H9 (cell line): ENCODE measurements at places on chromosomes 2 and 18.

DNA sequence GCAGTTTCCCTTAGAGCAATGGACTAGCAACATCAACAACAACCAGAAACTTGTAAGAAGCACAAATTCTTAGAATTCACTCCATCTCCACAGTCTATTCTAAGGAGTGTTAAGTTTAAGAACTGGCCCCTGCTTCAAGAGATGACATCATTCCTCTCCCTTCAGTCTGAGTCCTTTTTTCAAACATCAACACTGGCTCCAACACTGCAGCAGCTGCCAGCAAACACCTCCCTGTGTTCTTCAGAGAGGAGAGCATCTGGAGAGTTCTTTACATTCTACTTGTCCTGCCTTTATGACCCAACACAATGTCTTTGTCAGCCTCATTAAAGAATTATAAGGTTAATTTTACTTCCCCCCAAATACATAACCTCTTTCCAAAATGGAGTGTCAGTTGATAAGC, 122.3 kb downstream of the HNMT start:
- no peak for DNase-seq

- no peak for DNase-seq
Measured at GRCh38 chr2:234985608-234986245, 33.9 kb downstream of the SH3BP4 start.

DNA sequence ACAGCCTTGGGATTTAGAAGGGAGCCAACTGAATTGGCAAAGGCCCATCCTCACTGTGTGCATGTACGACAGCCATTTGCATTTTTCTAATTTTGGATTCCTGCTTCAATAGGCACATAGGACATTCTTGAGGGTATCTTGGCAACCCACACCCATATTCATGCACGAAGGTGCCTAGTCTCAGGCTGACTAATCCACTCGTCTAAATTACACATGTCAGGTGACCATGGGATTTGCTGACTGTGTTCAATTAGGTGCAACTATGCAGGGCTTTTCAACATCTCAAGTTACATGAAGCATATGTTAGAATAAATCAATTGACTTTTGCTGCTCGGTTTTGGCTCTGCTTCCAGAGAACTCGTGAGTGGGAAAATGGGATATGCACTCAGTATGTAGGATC, 249.7 kb downstream of the SP3 start:
- DNase-seq: no peak

GRCh38 chr2:24969784-24970183, 2.0 kb downstream of the DNAJC27 start:
- no peak for DNase-seq

GRCh38 chr2:239827523-239827890, 197.6 kb downstream of the NDUFA10 start:
- DNase-seq: peak; percentile 15

DNA sequence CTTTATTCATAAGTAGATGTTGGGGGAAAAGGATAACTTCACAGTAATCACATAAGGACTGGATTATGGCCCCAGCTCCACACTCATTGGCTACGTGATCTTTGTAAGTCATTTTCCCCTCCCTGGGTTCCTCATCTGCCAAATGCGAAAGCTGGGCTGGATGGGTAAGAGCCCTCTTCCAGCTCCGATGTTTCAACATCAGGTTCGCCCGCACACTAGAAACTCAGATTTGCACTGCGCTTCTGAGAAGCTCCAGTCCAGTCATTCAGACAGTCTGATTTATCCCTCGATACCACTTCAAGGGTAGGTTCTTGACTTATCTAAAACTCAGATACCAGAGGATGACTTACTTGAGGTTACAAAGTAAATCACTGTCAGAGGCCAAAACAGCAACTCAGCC, 31.0 kb upstream of the RMDN2 start:
- no peak for DNase-seq

DNA sequence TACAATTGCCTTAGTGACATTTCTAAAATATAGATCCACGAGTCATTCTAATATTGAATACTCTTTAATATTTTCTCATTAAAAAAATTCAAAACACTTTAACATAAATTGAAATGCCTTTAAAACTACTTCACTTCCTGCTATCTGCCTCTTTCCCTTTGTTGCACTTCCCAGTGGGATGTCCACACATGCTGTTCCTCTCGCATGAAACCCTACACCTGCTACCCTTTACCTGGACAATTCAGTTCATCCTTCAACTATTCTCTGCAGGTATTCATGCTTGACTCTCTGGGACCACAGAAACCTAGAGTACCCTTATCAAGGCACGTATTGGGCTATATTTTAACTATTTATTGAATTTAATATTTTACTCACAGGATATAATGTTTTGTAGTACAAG, 373.3 kb upstream of the GALNT5 start:
- no peak for DNase-seq

DNA sequence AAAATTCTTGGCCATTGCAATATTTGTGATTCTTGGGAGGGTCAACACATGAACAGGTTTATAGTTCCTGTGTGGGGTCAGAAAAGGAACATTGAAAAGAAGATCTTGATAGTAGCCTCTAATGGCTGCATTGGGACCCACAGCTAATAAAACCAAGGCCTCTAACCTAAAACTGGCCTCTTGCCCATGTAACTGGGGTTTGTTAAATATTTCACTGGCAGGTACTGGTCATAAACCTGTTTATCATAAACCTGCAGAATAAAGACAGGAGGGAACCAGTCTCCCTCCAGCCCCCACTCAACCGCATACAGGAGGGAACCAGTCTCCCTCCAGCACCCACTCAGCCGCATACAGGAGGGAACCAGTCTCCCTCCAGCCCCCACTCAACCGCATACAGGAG, 125.3 kb downstream of the PXDN start:
- no peak for DNase-seq

- DNase-seq: no peak
Measured at GRCh38 chr2:72089537-72089936, 58.1 kb downstream of the CYP26B1 start.

DNA sequence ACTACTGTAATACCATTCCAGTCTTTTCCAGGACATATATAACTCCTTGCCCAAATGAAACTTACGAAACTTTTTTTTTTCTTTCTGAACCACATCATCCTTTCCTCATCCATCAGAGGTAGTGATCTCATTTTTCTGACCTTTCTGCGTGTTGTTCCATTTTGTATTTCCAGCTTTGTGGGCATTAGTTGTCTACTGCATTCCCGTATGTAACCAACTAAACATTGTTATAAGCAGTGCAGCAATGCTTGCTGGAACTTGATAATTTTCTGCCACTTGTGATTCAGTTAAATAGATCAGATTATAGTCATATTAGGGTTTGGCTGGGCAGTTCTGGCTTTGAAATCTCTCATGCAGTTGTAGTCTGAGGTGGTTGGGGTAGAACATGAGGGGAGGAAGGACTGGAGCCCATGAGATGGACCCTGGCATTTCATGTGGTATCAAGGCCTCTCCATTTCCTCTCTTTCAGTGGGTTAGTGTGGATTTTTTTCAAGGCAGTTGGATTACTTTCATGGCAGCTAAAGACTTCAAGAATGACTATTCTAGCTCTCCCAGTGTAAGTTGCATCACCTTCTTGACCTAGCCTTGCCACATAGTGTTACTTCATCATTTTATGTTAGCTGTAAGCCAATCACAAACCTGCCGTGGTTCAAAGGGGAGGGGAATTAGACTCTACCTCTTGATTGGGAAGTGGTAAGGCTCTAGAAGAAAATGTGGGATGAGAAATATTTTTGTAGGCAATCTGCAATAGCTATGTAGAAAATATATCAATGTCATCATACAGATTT, 80.5 kb downstream of the EHBP1 start:
- DNase-seq: no peak

DNA sequence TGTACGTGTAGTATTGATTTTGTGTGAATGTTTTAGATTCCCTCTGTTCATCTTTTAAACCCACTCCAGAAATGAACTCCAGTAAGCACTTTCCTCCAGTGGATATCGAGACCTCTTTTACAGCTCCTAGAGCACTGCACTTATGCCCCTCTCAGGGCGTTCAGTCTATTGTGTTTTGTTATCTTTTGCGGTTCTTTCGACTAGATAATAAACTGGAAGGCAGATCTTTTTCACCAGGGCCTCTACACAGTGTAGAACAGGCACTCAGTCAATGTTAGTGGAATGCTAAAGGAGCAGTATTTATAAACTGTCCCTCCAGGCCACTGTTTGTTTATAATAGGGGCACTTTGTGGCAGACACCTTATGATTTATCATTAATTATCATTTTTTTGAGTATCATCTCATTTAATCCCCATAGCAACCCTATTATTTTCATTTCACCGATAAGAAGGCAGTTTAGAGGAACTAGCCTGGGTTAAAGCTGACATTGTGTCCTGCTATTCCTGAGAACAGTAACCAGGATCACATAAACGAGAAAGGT, 742 bp upstream of the SOS1 start:
- no peak for DNase-seq

DNA sequence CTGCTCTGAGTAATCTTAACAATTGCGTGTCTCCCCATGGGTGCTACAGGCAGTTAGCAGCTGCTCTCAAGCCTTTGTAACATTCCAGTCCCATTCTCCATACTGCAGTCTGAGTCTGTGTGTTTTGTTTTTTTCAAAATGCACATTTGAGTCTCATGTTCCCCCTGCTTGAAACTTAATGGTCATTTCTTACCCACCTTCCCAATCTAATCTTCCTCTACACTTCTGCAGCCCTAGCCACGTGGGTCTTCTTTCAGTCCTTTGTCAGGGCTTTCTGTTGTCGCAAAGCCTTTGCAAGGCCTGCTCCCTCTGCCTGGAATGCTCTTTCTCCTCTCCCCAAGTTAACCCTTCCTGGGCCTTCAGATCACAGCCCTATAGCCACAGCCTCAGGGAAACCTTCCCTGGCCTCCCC, 24.5 kb downstream of the ELAC1 start:
- DNase-seq: peak; percentile 63

GRCh38 chr18:10184776-10185175, 269.7 kb upstream of the APCDD1 start:
- no peak for DNase-seq

GRCh38 chr2:126399001-126399400, 257.0 kb upstream of the GYPC start:
- no peak for DNase-seq

DNA sequence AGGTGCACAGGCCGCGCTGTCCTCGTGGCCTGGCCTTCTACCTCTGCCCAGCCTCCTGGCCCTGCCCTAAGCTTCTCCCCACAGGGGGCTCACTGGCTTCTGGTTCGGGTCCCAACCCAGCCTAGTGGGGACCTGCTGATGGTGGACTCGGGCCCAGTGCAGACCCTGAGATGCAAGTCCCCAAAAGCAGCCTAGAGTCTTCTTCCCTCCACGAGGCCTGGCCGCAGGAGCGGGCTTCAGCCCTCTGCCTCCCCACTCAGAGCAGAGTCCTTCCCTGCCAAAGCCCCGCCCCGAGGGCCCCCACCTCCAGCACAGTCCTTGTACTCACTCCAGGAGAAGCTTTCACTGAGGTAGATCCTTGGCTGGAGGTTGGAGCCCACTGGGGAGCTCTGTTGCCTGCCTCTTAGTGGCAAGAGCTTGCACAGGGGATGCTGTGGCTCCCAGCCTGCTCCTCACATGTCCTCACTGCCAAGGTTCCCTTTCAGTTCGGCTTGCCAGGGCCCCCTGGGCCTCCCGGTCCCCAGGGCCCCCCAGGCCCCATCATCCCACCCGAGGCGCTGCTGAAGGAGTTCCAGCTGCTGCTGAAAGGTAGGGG, 3.6 kb downstream of the ERFE start:
- no peak for DNase-seq

GRCh38 chr2:77228391-77228790, 293.8 kb downstream of the LRRTM4 start:
- no peak for DNase-seq

DNA sequence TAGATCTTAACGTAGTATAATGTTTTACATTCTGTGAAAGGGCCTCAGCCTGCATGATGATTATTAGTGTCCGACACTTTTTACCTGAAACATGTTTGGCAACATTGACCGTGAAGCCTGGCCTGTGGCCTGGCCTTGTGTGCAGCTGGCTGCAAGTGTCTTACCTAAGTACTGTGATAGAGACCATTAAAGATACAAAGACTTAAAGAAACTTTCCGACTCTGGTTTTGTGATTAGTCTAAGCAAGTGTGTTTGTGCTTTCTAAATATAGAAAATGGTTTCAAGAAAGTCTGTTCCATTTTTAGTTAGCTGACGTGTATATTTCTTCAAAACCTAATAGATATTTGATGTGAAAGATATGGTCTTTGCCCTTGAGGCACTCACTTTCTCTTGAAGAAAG, 601.8 kb downstream of the LRP1B start:
- no peak for DNase-seq

DNA sequence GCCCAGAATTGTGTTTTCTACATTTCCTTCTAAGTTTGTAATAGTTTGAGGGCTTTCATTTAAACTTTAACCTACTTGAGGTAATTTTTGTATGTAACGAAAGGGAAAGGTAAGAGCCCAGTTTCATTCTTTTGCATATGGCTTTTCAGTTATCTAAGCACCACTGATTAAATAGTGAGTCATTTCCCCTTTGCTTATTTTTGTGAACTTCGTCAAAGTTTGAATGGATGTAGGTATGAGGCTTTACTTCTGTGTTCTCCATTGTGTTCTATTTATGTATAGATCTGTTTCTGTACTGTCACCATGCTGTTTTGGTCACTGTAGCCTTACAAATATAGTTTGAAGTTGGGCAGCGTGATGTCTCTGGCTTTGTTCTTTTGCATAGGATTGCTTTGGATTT, 944.8 kb upstream of the CNTNAP5 start:
- no peak for DNase-seq

DNA sequence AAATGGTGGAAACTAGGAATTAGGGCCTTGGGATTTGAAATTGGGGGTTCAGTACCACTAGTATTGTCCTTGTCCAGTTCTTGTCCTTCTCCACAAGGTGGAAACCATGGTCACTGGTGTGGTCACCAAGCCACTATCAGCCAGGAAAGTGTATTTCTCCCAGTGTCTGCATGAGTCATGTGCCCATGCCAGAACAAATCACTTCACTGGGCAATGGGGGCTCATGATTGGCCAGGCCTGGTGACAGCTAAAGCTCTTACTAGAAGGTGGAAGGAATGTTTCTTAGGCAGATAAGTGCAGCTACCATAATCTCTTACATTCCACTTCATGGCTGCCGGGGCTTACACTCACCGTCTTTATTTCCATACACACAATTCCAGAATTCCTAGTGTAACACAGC, 124.8 kb upstream of the TACR1 start:
- DNase-seq: no peak

- DNase-seq: no peak
Measured at GRCh38 chr2:174881678-174882077, 117.4 kb upstream of the CHRNA1 start.

DNA sequence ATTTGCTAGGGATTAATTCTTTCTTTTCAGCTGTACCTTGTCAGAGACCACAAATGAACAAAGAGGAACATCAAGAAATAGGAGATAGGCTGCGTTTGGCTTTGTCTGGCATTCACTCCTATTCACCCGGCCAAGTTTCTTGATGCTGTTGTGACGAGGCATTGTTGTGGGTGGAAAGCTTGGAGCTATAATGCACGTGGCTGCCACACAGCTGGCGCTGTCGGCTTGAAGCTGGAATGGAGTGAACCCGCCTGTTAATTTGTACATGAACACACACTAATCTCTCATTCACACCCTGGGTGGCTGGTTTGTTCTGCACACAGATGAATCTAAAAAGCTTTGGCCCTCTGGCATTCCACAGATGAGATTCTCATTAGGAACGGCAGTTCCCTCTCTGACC, 274.9 kb upstream of the GYPC start:
- DNase-seq: no peak

GRCh38 chr2:100010606-100011005, 131.8 kb downstream of the AFF3 start:
- DNase-seq: no peak
